Fibroblast of skin of back (primary cell): ENCODE measurements at places on chromosomes 11 and 22.

- DNase-seq, result no peak
Measured at GRCh38 chr11:116055064-116055463, 550.8 kb upstream of the CADM1 start.

DNA sequence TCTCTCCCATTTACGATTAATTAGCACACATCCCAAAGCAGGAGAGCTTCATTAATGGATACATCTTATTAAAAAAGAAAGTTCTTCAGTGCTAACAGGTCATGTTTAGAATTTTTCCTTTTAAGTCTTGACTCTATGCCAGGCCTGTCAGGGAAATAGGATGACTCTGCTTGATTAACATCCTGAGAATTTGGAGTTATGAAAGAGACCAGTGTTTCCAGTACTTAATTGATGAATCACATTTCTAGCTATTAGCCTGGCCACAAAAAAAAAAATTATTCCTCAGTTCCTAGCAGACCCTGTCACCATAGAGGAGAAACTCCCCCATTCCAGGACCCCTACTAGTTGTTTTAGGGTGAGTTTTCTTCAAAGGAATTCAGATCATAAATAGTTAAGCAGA is 23.6 kb upstream of the ME3 start:
- peak; percentile 97 for DNase-seq

DNA sequence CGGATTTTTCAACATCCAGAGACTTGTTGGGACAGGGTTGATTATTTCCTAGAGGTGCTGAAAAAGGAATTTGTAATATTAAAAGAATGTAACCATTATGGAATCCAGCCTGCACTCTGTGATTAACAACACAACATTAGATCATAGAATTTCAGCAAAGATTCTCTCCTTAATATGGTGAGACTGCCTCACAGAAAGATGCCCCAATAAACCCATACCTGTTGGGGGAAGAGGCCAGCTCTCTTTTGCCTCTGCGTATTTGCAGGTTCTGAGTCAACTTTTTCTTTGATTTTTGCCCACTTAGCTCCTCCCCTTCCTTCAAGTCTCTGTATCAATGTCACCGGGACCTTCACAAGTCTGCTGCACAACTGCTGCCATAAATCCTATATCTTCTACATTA is 12.4 kb upstream of the MTMR3 start:
- peak; percentile 20 for DNase-seq

DNA sequence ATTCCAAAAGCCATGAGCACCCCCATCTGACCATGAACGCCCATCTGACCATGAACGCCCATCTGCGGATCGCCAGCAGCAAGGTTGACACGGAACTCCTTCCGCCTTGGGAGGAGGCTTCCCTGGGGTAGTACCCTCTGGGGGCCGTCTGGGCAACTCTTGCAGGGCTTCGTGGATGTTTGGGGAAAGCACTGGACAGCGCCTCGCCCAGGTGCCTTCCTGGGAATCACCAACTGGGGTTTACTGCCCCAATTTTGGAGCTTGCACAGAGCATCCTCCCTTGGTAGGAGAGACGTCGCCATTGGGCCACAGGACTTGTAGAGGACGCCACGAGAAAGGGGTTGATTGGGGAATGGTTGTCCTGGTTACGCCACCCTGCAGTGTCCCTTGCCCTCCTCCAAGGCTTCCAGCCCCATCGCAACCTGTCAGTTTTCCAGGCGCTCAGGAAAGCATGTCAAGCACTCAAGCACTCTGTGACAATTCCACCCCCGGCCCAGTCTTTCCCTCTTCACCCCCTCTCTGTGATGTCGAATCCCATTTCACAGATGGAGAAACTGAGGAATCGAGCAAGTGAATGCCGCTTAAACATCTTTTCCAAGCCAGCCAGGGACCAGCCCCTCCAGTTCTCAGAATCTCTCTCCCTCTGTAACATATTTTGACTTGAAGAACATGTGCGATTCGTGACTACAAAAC is 914 bp upstream of the PRDM11 start:
- DNase-seq, result peak; percentile 56

- DNase-seq, result peak; percentile 78
Measured at GRCh38 chr11:69443968-69444364, 37.5 kb upstream of the LINC01488 start.

- no peak for DNase-seq
Measured at GRCh38 chr22:40542821-40543540, 93.5 kb downstream of the MRTFA start.

DNA sequence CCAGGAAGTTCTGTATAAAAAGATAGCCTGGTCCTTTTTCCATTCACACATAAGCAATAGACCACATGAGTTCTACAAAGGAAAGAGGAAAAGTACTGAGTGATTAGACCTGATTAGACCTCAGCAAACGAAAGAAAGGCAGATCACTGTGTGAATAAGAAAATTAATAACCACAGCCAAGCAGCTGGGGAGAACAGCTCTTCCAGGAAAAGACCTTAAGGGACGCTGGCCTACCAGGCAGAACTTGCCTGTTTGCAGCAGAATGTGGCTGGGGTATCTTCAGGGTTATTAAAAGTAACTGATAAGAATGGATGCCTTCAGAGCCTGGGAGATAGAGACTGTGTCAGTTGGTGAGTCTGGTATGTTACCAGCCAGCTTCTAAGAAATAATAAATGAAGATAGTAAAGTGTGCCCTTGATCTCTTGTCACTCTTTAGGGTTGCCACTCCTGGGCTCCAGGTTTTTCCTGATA is 172.9 kb downstream of the DBX1 start:
- no peak for DNase-seq

- no peak for DNase-seq
Measured at GRCh38 chr11:121467965-121468364, 15.2 kb upstream of the SORL1-AS1 start.

GRCh38 chr22:45511847-45512261 is 9.2 kb downstream of the FBLN1 start:
- peak; percentile 85 for DNase-seq

GRCh38 chr11:109424901-109425300 is 2.9 kb downstream of the C11orf87 start:
- DNase-seq, result no peak

DNA sequence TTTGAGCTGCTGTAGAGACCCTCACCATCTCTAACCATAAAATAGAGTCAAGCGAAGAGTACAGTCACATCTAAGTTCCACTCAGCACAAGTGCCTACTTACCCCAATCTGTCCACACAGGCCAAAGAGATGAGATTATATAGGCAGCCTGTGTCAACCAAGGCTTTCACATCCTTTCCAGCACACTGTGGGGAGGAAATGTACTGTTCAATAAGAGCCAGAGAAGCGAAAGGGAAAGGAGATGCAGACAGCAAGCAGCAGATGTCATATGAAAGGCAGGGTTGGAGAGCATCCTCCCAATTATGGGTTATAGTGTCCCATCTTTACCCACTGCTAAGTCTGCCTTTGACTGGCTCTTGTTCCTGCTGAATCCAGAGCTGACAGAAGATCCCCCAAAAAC is 16.4 kb downstream of the NRIP3 start:
- DNase-seq, result no peak

GRCh38 chr11:125292100-125292499 is 127.5 kb downstream of the PKNOX2 start:
- DNase-seq, result no peak

DNA sequence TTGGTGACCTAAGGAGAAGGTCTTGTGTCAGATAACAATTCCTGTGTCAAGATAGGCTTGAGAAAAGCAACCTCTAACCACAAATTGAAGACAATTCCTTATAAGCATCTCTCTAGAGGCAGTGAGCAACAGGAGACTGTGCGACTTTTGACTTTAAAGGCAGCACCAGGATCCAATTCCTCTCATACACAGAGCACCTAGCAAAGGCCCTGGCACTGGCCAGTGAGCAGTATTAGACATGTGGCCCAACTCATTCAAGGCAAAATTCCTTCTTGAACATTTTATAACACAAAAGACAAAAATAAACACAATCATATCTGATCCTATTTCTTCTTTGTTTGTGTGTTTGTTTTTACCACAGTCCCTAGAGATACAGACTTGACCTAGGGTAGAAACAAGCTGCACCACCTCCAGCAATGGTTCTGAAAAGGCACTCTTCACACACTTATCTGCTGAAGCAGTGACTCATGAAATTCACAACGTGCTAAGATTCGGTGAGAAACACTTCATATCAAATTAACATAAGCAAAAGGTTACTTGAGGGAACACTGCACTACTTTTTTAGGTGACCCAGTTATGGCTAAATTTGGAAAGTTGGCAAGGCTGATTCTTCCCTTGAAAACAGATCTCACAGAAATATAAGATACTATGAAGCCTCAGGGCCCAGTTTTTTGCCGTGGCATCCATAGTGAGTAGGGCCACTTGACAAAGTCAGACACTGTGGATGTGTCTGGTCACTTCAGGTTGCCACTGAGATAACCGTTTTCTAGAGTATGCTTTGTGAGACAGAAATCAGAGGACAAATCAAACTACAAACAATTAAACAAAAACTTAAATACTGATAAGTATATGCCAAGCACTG is 1018.9 kb downstream of the DLG2 start:
- DNase-seq, result no peak

DNA sequence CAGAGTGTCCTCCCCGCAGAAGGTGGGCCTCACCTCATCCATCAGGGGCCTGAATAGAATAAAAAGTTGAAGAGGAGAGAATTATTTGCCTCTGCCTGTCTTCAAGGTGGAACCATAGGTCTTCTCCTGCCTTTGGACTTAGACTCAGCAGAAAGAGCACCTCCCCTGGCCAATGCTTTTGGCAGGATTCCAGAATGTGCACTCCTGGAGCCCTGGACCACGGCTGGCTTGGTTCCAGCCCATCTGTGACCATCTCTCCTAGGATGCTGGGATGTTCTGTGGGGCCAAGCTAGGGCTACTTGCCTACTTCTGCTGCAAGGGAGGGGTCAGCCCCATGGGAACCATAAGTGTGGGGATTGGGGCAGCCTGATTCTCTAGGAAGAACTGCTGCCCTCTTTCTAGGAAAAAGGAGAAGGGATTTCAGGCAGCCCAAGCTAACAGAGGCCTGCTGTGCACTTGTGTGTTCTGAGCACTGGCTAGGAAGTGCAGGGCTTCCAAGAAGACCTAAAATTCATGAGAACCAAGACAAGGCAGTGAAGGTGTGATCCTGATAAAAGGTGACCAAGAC is 32.2 kb upstream of the SHANK2 start:
- DNase-seq, result no peak

GRCh38 chr11:69003866-69004367 is 9.1 kb downstream of the MRGPRF start:
- no peak for DNase-seq

- peak; percentile 85 for DNase-seq
Measured at GRCh38 chr11:86511086-86511551, 136.4 kb downstream of the CCDC81 start.

- no peak for DNase-seq
Measured at GRCh38 chr11:112760396-112761059, 200.7 kb upstream of the NCAM1 start.

GRCh38 chr22:24510637-24511625 is 15.8 kb downstream of the UPB1 start:
- peak; percentile 45 for DNase-seq

DNA sequence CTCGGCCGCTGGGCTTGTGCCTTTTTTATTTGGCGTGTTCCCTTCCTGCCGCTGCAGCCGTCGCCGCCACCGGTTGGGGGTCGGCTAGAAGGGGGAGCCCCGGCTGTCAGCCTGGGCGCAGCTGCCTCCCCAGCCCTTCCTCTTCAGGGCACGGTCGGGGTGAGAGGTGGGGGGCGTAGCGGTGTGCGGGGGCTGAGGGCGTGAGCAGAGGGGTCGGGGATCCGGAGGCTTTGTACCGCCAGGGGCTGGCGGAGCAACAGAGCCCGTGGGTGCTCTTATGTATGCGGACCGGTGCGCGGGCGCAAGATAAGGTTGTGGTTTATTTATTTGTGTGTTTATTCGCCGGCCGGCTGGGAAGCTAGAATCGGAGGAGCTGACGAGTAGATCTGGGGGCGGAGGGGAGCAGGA is 477 bp downstream of the ZBTB16 start:
- no peak for DNase-seq

DNA sequence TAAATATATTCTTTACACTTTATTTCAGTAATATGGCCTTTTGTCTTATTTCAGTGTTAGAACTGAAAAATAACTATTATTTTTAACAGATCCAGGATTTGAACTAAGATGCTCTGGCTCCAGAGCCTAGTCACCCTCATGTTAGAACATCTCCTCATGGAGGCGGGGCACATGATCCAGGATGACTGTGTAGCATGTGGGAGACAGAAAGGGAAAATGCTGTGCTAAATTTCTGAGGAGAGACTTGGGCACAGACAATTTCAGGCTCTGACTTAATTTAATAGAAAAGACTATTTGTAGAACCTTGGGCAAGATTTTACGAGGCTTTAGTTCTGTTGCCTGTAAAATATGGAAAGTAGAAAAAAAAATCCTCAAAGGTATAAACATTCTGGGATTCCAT is 24.1 kb downstream of the CTSC start:
- DNase-seq, result no peak

GRCh38 chr11:113764527-113765219 is 8.8 kb downstream of the ZW10 start:
- DNase-seq, result no peak

DNA sequence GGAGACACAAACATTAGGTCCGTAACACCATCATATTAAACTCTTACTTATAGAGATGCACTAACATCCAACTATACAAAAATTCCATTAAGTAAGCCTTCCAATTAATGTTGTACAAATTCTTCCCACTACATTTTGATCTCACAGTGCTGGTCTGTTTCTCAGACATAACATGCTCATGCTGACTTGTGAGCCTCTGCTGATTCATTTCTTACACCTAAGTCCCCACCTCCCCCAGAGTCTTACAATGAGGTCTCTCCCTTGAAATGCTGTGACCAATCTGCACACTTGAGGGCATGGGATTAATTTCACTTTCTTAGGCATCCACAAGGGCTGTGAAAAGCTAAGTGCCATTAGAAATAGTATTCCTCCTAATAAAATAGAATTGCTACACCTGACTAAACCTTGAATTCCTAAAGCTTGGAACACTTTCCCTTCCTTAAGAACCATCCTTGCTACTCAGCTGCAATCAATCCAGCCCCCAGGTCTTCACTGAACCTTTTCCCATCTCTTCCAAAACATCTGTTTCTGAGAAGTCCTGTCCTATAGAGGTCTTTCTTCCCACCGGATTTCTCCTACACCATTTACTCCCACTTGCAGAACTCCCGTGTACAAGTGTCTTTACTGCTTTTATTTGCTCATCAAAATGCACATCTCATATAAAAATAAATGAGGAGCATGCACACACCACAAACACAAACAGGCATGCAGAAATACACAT is 2.0 kb downstream of the HBG1 start:
- no peak for DNase-seq
